ENCODE measurements at places on chromosomes 7 and 10.
A peak's percentile ranks its signal among the peaks of the same experiment; 100 is the strongest.

DNA sequence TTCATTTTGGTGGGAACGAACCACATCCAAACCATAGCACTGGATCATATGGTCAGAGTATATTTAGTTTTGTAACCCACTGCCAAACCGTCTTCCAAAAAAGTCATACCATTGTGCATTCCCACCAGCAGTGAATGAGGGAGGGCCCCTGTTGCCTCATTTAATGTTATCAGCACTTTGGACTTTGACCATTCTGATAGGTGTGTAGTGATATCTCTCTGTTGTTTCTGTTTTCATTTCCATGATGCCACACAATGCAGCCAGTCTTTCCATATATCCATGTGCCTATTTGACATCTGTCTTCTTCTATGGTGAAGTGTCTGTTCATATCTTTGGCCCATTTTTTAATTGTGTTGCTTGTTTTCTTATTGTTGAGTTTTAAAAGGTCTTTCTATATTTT is 105.0 kb upstream of the PPP2R2D start:
- DNase-seq: no peak

DNA sequence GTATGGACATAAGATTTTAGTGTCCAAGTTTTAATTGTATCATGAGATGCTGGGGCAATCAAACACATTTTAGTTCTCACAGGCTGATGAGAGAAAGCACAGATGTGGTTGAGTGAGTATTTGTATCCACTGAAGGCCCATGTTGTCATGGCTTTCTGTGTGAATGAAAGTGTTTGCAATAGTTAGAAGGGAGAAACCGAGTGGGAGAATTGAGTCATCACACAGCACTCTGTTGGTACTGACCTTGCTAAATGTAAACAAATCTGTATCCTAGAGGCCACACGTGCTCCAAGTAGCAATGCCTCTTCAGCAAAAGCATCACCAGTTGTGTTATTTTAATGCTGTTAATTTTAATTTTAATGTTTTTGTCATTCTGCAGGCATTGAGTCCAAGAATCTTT is 121.2 kb downstream of the EMX2 start:
- no peak for DNase-seq

GRCh38 chr10:95391164-95391563 is 100.4 kb upstream of the PDLIM1 start:
- no peak for DNase-seq

DNA sequence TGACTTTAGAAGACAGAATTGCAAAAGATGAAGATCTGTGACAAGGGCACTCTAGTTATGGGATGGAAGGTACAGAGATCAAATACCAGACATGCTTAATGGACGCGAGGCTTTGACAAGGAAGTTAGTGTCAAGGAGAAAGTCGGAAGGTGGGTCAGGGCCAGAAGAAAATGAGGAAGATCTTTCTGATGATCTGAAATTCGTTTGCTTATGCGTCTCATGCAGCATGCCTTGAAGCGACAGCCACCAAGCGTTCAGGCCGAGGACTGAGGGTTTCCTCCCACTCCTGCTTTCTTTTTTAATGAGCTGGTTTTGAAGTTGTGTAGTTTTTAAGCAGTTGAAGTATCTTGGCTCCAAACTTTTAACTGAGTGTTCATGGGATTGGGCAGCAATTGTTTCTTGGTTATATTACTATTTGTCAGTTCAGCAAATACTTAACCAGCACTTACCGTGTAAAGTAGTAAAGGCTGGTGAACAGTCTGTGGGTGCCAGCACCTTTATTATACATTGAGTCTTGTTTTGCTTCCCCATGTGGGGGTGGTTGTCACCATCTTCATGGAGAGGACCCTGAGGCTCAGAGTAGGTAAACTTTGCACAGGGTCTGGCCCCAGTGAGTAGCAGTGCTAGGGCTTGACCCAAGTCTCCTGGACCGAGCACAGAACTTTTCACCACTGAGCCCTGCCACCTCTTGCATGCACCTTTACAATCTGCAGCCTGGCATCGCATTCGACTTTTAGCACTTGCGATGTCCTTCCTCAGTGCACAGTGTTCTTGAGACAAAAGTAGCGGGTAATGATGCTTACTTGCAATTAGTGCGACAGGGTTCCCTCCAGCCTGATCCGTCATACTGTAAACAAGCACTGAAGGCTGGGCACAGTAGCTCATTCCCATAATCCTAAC is 14.3 kb upstream of the BHLHA15 start:
- no peak for DNase-seq

DNA sequence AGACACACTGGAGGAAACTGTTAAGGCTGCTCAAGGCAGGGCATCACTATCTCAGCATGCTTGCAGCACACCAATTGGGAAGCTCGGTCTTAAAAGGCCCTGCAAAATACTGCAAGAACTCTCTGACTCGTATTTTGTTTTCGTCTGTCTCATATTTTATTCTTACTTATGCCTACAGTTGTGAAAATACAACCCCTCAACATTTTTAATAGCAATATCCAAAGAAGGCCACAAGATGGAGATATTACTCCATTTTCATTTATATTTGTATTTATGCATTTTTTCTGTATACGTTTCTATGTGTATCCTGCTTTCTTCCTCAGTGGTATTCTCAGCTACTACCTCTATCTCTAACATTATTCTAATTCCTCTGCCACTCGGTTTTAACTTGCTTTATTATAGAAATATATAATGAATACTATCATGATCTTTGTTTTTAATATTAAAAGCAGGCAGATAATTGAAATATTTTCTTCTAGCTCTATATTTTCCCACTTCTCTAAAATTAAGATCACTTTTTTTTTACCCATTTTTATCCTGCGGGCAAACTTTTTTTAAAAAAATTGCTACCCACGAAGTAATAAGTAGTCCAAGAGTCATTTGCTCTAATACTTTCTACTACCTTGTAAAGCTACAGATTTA is 10.0 kb downstream of the DNAJC1 start:
- DNase-seq: no peak

- DNase-seq: peak; percentile 44
Observed at GRCh38 chr7:6026011-6026819, 5.0 kb upstream of the ANKRD61 start.

GRCh38 chr7:70589010-70589409 is 542.9 kb upstream of the GALNT17 start:
- no peak for DNase-seq

- DNase-seq: no peak
Observed at GRCh38 chr7:35463751-35464150, 209.9 kb upstream of the TBX20 start.

- no peak for DNase-seq
Observed at GRCh38 chr7:140697447-140698143, 1.1 kb downstream of the NDUFB2 start.

- no peak for DNase-seq
Observed at GRCh38 chr10:111221682-111222480, 145.1 kb downstream of the ADRA2A start.

GRCh38 chr7:11261470-11261869 is 287.8 kb downstream of the PHF14 start:
- no peak for DNase-seq

GRCh38 chr10:74153123-74153522 is 2.1 kb downstream of the ADK start:
- DNase-seq: no peak

- no peak for DNase-seq
Observed at GRCh38 chr7:63927261-63927660, 71.4 kb upstream of the ZNF722 start.

Measured in stimulated activated CD4-positive, alpha-beta T cell treated with anti-CD3 and anti-CD28 coated beads, Interleukin-12 subunit alpha, Interleukin-12 subunit beta, amount 100 ng/mL, for 24 hours (primary cell).